Glomerular endothelial cell (primary cell): ENCODE measurements at places on chromosomes 4 and X. TPM values are rescaled to one million over a fixed set of nuclear protein-coding genes. Genes with fewer than 3 reads are reported as not detected.

SMIM10 gene
- 0.29 and 0.76 TPM in 2 replicates for total RNA-seq

DNA sequence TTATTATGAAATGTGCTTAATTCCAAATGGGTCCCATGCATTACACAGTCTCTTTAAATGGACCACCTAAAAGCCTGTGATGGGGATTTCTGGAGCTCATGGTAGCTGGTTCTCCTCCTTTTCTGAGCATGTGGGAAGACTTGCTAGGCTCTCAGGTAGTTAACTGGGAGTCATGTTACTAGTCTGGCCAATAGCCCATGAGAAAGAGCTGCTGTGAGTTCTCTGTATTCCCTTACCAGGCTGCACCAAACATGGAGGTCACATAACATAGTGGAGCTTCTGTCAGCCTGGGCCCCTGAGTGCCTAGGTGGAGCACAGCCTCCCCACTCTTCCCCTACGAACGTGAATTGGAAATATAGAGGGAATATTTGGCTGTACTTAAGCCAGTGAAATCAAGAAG, 198.4 kb downstream of the MAML3 start:
- DNase-seq, result no peak

DNA sequence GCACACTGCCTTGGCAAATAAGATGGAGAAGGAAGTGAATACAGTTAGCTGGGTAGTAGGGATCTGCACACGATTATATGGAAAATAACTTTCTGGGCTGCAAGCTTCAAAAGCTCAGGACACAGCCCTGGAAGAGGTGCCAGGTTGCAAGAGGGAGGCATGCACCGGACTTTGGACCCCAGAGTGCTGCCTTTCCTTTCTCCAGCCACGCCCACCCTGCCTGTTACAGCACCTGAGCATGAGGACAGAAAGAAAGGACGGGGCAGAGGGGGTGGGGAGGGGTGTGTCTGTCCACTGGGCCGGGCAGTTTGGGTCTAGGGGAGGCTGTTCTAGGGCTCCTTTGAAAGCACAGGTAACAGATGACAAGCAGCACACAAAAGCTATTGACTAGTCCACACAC, 152.8 kb downstream of the ENPP6 start:
- no peak for DNase-seq

DNA sequence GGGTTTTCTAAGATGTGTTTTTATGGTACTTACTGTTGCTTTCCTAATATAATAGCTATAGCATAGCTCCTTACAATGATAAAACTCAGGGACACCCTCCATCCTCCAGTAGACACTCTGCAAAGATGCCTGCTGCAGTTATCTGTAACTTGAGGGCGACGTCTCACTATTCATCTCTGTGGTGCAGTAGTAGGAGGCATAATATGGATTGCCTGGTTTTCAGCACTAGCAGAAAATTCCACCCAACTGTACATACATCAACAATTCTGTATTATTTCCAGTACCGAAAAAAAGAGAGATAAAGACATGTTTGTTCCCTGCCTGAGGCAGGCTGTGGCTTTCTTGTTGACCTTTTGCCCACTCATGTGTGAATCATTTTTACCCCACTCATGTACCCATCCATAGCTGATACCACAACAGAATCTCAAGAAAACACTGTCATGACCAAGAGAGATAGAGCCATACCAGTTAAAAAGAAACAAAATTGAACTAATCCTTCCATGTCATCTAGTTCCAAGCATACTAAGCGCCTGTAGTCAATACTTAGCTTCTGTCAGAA, 220.1 kb downstream of the RAB28 start:
- DNase-seq, result no peak

REPS2 gene
- 2.8 and 10.4 TPM in 2 replicates for total RNA-seq
